ENCODE measurements at places on chromosomes 6 and 20.

GRCh38 chr6:122623279-122623678, 13.1 kb downstream of the PKIB start:
- DNase-seq, result no peak

DNA sequence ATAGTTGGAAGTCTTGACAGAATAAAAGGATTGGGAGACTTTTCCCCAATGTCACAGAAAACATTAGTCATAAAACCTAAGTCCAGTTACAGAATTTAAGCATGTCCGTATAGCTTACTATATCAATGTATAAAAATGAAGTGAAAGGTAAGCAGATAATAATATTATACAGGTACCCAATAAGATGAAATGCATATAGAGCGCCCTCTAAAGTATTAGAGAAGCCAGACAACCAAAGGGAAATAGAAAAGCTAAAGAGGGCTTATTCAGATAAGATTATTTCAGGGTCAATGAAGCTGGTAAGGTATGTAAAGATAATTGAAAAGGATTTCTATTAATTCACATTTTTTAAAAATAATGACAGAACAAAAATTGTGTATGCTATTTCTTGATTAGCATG, 947.7 kb upstream of the MAP3K7 start:
- peak; percentile 2 for DNase-seq

DNA sequence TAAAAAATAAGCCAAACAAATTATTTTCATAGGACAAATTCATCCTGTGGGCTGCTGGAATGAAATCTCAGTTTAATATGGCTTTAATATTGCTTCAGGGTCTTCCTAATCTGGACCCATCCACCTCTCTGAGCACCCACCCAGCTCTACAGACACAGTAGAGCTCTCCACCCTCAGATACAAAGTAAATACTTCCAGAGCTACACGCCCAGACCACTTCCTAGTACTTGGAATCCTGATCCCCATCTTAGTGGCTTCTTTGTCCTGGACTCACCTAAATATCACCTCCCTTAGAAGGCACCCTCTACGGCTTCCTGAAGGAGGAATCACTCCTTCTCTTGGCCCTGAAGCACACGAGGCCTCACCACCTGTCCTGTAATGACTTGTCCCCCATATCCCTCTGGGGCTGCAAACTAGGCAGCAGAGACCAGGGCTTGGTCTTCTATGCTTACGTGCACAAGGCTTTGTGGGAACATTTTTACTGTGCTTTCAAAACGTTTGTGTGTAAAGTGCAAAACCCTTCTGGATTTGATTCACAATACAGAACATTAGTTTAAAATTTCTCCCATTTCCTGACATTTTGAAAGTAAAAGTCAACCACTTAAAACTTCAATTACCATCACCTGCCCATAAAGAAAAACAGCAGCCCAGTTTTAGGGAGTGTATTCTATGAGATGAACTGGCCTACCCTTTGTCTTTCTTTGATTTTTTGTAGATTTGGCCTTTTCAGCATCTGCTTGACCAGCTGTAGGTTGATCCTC, 2.4 kb downstream of the CTCFL start:
- no peak for DNase-seq

DNA sequence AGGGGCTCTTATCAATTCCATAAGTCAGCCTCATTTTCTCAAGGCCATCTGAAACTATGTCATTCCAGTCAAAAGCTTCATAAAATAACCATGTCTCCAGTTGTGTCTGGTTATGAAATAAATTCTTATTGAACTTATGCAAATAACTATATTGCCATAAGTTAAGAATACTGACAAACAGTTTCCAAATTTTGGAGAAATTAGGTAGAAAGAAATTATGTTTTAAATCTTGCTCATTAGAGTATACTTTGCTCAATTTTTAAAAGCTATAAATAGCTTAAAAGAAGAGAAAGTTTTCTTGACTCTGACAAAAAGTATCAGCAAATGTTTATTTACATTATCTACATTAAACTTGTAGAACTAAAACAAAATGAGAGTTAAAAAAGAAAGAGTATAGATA, 63.0 kb upstream of the MRAP2 start:
- DNase-seq, result no peak

- DNase-seq, result no peak
These were observed 994.0 kb downstream of the GRIK2 start for GRCh38 chr6:102387326-102388033.

- DNase-seq, result no peak
These were observed 171.7 kb downstream of the CLIC5 start for GRCh38 chr6:45843848-45844521.

- DNase-seq, result no peak
These were observed 29.1 kb upstream of the SCML4 start for GRCh38 chr6:107853230-107853629.

DNA sequence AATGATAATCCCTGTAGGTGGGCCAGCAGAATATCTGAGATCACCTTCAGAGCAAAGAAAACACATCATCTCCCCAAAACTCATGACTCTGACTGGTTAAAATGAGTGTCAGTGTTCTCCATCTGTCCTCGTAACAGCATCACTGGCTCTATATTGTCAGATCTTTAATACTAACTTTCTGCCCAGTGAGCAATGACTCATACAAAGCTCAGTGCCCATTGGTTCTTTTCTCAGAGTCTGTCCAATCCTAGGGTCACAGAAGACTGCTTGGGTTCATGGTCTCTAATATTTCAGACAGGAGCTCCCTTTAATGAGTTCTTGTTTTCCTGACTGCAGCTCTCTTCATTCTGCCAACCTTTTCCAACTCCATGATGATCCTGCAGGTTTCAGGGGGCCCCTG, 36.4 kb downstream of the HLA-DPB1 start:
- peak; percentile 73 for DNase-seq

DNA sequence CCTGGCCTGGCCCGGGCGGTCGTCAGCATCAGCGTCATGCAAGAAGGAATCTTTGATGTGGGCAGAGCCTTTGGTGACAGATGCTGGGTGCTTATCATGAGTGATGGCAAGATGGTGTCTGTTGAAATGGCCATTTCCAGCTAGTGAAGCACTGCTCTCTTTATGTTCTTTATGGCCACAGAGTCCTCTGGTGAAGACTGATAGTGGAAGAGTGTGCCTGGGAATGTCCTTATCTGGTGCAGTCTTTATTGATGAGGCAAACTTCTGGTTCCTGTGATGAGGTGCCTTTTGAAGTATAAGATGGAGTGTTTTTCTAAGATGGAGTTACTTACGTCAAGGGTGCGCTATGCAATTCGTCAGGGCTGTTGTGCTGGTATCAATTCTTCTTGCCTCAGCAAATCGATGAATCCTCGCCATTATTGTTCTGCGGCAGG, 22.6 kb upstream of the CCR6 start:
- no peak for DNase-seq

GRCh38 chr6:132520953-132521352, 8.0 kb upstream of the STX7 start:
- no peak for DNase-seq

- DNase-seq, result no peak
These were observed 6.2 kb downstream of the PTPN1 start for GRCh38 chr20:50516180-50516934.

DNA sequence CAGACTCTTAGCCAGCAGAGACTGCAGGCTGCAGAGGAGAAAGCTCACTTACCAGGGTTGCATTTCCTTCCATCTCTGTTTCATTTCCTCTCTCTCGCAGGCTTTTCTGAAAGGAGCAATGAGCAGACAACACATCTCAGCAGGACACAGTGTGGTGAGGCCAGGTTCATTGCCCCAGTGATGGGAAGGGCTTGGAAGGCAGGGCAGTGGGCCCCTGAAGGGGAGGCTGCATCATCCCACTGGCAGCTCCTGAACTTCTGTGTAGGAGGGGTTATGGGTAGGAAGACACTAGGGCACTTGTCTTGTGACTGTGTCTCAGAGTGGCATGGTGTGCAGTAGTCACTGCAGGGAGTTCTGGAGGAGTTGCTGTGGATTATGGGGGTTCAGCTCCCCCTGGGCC, 246.8 kb downstream of the QKI start:
- no peak for DNase-seq

DNA sequence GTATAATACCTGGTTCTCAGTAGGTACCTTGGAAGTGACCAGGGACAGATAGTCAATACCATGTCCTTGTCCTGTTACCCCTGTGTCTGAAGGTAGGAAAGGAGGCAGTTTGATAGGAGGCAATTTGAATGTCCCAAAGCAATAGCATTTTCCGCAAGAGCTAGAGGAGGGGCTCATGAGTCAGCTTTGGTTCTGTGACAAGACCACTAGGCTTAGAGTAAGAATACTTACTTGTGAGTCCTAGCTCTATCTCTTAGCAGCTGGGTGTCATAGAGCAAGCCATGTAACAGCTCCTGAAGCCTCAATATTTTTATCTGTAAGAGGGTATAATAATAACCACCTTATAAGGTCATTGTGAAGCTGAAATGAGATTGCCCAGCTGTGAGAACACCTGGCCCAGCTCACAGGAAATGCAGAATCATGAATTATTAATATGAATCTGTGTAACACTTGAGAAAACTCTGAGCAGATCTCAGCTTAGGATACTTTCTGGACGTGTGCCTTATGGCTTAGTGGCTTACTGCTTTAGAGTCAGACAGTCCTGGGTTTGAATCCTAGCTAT, 58.6 kb downstream of the DAAM2 start:
- no peak for DNase-seq

DNA sequence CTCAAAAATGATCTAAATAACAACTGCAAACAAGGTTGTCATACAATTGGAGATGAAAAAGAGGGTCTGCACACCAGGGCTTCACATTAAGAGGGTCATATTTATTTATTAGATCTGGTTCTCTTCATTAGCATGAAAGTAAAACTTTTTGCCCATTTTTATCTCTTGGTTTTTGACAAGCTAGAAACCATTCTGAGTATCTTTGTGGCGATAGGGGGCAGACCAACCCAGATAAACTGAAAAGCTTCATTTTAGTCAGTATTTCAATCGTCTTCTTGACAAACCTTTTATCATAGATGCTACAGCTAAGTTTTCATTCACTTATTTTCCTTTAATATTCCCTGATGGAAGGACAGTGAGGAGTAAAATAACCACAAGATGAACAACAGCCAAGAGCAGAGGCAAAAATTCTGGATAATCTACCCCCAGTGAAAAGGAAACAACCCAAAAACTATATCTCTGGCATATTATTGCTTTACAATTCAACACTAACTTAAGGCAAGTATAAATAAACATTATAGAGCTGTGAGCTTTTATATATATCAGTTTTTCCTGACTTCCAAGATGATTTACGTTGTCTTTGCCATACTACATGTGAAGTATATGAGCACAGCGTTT, 45.2 kb downstream of the THEMIS start:
- DNase-seq, result peak; percentile 56

DNA sequence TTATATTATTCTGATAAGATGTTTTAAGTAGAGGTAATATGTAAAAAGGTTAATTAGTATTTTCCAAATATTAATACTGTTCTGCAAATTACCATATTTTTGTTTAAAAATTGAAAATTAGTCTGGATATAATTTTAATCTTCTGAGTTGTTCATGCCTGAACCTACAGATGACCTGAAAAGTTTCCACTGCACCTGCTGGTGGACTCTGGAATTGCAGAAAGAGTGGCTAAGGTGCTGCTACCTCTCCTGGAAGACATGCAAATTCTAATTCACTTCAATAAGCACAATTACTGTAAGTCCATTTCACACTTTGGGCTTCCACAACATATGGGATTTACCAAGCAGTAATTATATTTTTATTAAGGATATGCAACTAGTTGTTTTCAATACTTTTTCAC, 77.7 kb upstream of the OLIG3 start:
- peak; percentile 54 for DNase-seq

DNA sequence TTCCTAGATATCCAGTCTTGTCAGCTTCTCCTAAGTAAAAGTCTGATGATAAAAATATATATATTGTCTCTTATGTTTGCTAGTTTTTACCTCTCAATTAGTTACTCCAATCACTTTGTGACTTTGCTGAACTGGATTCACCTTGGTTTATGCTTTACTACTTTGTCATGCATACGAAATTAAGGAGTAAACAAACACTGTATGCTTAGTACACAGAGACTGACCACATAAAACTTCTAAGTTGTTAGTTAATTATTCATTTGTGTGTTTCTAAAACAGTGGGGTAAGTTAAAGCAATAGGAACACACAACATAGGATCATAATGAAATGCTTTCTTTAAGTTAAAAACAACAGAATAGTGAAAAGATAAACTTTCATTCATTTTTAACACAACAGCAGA, 877.3 kb upstream of the MAP3K7 start:
- DNase-seq, result no peak

GRCh38 chr20:19314621-19315020, 102.2 kb downstream of the SLC24A3 start:
- no peak for DNase-seq

GRCh38 chr20:61924858-61925554, 140.7 kb downstream of the TAF4 start:
- DNase-seq, result no peak

- no peak for DNase-seq
These were observed 3.7 kb downstream of the MAP3K4 start for GRCh38 chr6:160995271-160995670.

GRCh38 chr6:32982702-32983492, 14.5 kb downstream of the BRD2 start:
- no peak for DNase-seq

- DNase-seq, result no peak
These were observed 106.7 kb downstream of the PRDM1 start for GRCh38 chr6:106192824-106193223.

DNA sequence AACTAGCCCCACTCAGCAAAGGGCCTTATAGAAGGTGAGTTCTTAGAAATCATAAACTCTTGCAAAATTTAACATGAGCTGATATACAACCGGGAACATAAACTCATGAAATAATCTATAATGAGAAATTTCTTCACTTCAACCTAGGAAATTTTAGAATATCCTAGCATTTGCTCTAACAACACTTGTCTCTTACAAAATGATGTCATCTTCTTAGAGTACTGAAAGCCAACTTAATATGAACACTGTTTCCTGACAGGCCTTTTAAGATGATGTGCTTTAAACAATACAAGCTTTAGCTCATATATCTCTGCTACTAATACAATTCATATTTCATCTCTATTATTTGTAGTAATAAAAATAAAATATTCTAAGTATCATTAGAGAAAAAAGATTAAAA, 932 bp downstream of the PACRG start:
- no peak for DNase-seq

- DNase-seq, result peak; percentile 75
These were observed 28.3 kb downstream of the MRS2 start for GRCh38 chr6:24431045-24431451.
